H1 (cell line): ENCODE measurements at places on chromosomes 4 and X.

DNA sequence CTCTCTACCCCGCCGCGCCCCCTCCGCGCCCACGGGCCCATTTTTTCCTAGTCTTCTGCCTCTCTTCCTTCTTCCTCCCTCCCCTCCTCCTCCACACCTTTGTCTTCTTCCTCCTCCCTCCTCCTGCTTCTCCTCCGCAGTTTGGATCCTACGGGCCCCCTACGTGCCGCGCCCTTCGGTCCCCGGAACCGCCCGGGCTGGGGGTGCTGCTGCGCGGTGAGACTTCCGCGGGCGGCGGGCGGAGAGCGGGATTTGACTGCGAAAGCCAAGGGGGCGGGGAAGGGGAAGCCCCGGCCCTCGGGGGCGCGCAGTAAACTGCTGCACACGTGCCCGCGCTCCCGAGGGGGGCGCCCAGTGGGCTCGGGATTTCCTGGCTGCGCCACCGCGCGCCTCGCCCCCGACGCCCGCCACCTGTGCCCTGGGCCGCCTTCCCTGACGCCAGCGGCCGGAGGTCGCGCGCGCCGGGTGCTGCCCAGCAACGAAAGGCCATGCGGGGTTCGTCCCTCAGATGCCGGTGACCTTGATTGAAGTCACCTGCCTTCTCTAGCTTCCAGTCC, 3.3 kb upstream of the NKX3-2 start:
- no peak for DNase-seq

GRCh38 chr4:140057701-140058100, 96.3 kb downstream of the MAML3 start:
- no peak for DNase-seq

DNA sequence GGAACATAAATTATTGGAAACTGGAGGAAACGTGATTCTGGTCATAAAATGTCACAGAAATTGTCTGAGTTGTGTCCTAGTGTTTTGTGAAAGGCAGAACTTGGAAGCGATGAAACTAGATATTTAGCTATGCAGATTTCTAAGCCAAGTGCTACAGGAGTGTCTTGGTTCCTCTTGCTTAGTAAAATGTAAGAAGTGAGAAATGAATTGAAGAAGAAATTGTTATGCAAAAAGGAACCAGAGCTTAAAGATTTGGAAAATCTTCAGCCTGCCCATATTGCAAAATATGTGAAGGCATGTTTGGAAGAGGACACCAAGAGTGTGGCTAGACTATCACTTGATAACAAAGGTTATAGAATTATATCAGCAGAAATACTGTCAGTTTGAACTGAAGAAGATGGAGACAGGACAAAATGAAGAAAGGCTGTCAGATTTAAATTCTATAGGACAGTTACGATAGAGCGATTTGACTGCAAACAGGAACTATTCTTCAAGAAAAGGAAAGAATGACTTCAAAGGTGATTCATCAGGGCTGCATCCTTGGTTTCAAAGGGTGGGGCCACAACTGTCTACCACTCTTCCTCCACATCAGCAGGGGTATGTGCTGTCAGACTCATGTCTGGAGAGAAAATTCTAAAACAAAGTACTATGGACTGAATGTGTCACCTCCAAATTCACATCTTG, 9.4 kb upstream of the CDS1 start:
- no peak for DNase-seq

DNA sequence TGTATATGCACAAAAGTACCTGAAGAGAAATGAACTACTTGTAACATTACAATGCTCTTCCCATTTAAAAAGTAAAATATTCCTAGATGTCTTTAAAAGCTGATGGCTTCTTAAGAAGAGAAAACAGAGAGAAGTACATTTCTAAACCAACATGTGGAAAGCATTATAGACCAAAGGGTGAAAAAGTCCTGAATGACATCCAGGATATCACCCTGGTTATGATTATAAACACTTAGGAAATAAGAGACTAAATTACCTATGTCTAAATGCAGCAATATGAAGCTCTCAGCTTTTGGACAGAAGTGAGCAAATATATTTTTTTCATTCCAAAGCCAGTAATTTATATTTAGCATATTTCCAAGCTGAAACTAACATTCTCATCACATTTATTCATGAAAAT, 21.7 kb upstream of the EGFL6 start:
- DNase-seq = no peak

DNA sequence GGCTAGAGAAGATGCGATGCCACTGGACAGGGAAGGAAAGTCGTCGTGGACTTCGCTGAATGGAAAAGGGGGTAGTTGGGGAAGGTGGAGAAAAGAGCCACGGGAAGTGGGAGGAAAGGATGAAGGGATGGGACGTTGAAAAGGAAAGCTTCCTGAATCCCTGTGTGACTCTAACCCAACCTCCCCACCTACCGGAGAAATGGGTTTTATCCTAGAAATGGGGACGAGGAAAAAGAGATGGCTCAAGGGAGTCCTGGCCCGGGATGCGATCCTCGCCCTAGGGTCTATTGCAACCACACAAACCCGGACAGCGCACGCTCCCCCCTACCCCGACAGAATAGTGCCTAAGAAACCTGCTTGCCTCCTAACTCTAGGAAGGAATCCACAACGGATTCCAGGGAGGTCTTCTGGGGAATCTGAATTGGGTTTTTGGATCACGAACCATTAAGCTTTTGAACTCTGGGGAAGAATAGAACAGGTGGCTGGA, 738 bp upstream of the TSPAN5 start:
- DNase-seq = no peak

GRCh38 chrX:116142976-116143375, 27.6 kb upstream of the AGTR2 start:
- DNase-seq = no peak

DNA sequence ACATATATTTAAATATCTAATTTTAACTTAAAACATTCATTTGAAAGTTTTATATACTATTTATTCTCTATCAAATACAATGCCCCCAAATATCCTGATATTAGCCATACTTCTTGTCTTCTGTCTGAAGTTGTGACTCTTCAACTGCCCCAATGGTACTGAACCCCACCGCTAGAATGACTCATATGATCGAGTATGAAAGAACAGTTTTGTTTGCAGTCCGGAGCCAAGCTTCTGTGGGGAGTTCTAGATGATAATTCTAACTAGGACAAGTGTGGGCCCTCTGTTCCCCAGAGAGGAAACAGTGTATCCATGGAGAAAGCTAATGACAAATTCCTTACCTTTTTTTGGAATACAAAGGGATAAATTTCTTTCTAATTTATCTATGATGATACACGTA, 24.7 kb upstream of the CT47A1 start:
- DNase-seq = no peak

- no peak for DNase-seq
These were observed 12.4 kb downstream of the LAP3 start for GRCh38 chr4:17589355-17589754.

- DNase-seq = no peak
These were observed 316.7 kb upstream of the KLF3 start for GRCh38 chr4:38347251-38347650.

DNA sequence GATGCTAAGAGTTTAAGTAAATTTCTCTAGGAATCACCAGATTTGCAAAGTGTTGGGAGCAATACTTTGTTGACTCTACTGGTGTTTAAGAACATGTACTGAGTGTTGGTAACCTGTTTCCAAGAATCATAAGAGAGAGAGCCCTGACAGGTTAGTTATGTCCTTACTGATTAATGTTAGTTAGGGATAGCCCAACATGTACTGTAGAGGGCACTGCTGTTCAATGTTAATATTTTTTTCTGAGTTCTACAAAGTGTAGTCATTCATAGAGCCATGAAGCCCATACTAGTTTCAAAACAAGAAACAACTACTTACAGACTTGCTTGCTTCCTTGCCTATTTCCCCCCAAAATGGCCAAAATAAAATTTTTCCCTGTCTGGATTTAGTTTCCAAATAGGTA, 11.9 kb downstream of the TMPRSS11D start:
- no peak for DNase-seq
